ENCODE measurements at places on chromosomes 4 and X.

- no peak for DNase-seq
Observed at GRCh38 chr4:8504279-8505007, 63.9 kb downstream of the TRMT44 start.

DNA sequence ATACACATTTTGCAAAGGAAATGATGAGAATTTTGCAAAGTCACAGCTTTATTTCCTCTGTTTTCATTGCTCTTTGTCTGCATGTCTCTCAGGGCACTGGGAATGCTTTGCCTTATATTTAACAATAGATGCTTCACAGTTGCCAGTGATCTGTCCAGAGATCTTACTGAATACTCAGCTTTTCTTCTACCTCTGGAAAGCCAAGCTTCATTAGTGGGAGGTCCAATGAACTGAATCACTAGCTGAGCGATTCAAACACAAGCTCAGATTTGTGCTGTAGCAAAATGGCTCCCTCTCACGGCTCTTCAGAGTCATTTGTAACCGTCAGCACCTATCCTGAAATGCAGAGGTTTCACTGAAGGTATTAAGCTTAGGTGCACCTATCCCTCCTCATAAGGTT lies 138.9 kb downstream of the DCLK2 start:
- no peak for DNase-seq

DNA sequence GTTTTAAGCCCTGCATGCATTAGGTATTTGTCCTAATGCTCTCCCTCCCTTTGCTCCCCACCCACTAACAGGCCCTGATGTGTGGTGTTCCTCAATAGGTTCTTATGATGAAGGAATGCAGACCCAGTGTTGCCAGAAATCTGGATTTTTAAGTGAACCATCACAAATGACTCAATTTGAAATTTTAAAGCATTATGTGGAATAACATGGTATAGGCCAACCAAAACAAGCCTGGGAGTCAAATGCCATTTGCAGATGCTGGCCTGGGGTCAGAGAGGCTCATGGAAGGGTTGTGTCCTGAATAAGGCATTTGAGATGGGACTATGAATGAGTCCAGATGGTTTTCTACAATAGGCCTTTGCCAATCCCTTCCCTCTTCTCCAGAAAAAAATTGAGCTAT lies 179.6 kb downstream of the SHROOM3 start:
- no peak for DNase-seq

DNA sequence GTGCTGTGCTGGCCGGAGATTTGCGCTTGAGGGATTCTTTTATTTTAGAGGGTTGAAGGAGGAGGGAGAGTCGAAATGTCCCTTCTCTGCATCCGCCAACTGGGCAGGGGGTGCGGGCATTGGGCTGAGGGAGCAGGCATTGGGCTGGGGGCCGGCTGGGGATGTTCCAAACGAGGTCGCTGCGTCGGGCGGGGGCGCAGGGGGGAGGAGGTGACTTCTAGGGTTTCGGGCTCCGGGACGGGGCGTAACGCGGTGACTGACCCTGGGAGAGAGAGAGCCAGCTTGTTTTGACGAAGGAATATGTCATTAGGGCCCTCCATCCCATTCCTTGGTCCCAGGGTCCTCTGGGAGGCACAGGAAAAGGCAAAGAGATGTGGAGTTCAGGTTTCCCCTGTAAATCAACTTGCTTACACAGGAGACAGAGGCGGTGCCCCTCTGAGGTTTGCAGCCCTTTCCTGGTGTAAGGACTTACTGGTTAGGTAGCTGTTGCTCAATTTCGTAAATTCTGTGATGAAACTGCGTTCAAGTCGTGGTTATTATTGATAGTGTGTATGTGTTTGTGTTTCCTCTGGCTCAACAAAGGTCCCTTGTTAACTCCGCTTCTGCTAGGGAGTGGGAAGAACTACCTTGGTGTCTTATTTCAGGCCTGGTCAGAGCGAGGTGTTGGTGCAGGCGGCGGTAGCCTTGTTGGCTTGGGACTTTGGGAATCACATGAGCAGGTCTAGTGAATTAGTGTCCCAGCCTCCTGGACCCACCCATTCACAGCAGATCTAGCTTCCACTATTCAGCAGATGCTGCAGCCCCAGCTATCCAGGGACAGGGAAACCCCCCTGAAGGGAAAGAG lies 716 bp downstream of the FHIP1A start:
- peak; percentile 10 for DNase-seq

DNA sequence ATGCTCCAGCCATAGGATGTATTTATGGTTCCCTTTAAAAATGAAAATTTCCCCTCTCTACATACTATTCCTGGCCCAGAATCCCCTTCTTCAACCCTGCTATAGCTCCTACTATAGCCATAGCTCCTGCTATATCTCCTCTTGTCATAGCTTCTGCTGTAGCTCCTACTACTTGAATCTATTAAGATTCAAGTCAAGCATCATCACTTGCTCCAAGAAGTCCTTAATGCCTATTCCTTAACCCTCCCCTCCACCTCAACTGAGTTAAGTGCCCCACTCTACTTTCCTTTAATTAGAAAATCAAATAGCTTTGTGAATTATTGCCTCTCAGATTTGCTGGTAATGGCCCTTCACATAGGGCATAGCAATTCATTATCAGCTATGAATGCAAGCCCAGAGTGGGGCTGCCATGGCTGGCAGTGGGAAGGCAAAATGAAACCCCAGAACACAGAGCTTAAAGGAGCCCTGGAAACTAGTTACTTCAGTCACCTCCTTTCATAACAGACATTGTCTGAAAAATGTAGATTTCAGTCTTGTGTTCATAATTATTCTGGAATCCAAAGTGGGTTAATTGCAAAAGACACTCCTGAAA lies 15.4 kb downstream of the OCIAD2 start:
- DNase-seq: no peak

- no peak for DNase-seq
Observed at GRCh38 chr4:136939781-136940180, 592.5 kb downstream of the PCDH18 start.

- DNase-seq: no peak
Observed at GRCh38 chr4:100880011-100880410, 362.2 kb upstream of the EMCN start.

GRCh38 chrX:153885968-153886903 lies at the start of gene L1CAM:
Gene L1CAM, minus strand, starts transcription at chrX:153886173. Its CDS starts 10,337 bp downstream, at chrX:153875836.
- DNase-seq: peak; percentile 3

DNA sequence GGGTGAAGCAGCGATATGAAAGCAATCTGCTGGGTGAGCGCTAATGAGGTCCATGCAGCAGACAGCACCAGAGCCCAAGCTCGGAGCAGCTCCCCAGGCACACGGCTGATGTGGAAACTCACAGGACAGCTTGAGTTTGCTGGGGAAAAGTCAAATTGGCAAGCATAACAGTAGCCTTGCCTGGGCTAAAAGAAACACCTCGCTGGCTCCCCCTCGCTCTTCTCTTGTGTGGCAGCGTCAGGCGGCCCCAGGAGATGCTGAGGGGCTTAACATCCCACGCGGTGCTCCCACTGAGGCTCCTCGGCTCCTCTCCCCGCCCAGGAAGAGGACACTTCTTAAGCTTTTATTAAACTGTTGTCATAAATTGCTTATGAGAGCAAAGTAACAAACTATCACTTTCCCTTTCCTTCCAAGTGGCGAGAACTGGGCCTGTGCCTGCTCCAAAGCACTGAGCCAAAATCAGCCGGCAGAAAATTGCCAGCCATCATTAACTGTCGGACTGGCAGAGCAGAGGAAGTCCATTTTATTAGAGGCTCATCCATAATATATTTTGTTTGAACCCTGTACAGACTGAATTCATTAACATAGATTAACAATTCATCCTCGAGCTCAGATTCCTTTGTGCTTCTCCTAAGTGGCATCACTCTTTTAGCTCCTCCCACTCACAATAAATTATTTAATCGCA lies 111.4 kb downstream of the TSPAN5 start:
- no peak for DNase-seq

GRCh38 chrX:129961180-129962083 lies 21.0 kb upstream of the BCORL1 start:
- DNase-seq: peak; percentile 81

- no peak for DNase-seq
Observed at GRCh38 chrX:100648458-100649417, 4.7 kb downstream of the SRPX2 start.

DNA sequence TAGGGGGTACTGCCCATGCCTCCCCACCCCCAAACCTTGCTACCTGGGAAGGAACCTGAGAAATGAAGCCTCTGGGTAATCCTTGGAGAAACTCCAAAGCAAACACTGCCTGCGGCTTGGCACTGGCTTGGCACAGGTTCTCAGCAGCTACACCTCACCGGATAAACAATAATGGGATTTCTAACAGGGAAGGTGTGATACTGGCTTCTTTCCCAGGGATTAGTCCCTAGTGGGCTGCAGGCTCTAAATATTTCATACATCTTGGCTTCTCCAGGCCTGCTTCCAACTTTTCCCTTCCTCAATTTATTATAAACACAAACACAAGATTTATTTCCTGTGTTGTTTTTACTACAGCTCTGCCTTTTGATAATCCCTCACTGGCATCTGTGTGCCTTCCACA lies 12.5 kb downstream of the SEC24D start:
- no peak for DNase-seq

GRCh38 chr4:138344054-138344453 lies 101.9 kb upstream of the SLC7A11 start:
- DNase-seq: no peak

Data from GM06990 (cell line).